ENCODE measurements at places on chromosomes 12 and 14.

GRCh38 chr12:130538343-130539095 lies 177.6 kb downstream of the RIMBP2 start:
- no peak for DNase-seq

DNA sequence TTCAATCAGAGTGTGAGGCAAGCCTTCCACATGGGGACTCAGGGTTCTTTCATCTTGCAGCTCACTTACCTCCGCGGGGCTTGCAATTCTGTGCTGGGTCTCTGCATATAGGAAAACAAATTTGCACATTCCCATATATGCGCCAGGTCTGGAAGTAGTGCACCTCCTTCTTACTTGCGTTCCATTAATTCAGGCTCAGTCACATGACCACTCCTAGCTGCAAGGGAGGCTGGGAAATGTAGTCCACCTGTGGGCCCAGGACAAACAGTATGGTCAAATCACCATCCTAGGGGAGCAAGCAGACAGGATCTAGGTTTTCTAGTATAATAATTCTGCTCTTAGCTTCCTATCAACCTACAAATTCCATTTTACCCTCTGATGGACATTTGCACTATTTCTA lies 160.4 kb downstream of the AACS start:
- no peak for DNase-seq

- no peak for DNase-seq
Measured at GRCh38 chr14:56172571-56172971, 54.4 kb downstream of the PELI2 start.

- DNase-seq = no peak
Measured at GRCh38 chr14:105664691-105665090, 138.3 kb downstream of the TMEM121 start.

- DNase-seq = peak; percentile 60
Measured at GRCh38 chr12:121124402-121125109, 8.1 kb upstream of the P2RX7 start.

- DNase-seq = no peak
Measured at GRCh38 chr12:125148316-125148715, 83.1 kb downstream of the AACS start.

GRCh38 chr12:114679452-114679875 lies 4.5 kb downstream of the TBX3 start:
- no peak for DNase-seq

DNA sequence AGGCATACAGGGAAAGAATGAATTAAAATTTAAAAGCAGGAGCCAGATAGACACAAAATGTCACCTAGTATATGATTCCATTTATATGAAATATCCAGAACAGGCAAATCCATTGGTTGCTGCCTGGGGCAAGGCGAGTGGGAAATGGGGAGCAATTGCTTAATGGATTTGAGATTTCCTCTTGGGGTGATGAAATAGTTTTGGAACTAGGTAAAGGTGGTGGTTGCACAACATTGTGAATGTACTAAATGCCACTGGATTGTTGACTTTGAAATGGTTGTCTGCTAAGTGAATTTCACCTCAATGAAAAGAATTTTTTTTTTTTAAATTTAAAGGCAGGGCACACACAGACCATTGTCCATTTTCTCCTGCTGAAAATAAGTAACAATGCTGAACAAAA lies 61.9 kb downstream of the ABCC9 start:
- no peak for DNase-seq

- no peak for DNase-seq
Measured at GRCh38 chr12:2634471-2634870, 160.3 kb upstream of the FKBP4 start.

DNA sequence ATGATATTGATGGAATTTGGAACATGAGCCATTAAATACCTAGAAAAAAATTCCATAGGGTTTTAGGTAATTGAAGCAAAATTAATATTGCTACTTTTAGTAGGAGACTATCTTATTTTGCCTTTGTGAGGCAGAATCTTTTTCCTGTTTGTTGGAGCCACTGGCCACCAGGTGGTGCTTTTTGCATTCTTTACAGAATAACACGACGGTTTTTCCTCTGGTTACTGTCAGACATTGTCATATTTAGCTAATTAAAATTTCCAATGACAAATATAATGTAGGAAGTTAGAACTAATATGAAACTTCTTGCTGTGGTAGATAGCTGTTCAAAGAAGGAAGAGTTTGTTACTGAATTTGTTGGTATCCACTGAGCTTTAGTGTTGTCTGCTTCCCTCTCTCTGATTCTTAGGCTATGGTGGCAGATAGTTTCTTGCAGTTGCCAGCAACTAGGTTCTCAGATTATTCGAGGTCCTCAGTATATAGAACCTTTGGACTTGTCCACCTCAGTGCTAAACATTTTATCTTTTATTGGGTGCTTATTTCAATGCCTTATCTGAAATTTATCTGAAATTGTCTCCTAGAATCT lies 25.7 kb downstream of the RAB21 start:
- DNase-seq = peak; percentile 29

DNA sequence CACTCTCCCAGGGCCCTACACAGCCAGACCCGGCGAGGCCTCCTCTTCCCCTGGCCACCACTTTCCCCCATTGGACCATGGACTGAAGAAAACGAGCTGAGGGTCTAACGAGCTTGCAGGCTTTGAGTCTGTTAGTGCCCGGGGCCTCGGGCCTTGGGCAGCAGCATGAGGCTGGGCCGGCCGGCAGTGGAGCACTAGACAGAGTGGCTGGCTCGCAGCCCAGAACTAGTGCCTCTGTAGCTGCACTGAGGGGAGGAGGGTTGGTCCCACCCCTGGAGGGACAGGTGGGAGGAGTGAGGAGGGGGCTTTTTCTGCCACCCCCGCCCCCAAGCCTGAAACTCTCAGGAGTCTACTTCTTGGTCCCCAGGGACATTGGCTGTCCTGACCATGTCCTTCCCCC lies 38.7 kb downstream of the SLC6A12 start:
- no peak for DNase-seq

GRCh38 chr12:49086116-49086515 lies 8.5 kb downstream of the DHH start:
- DNase-seq = no peak

DNA sequence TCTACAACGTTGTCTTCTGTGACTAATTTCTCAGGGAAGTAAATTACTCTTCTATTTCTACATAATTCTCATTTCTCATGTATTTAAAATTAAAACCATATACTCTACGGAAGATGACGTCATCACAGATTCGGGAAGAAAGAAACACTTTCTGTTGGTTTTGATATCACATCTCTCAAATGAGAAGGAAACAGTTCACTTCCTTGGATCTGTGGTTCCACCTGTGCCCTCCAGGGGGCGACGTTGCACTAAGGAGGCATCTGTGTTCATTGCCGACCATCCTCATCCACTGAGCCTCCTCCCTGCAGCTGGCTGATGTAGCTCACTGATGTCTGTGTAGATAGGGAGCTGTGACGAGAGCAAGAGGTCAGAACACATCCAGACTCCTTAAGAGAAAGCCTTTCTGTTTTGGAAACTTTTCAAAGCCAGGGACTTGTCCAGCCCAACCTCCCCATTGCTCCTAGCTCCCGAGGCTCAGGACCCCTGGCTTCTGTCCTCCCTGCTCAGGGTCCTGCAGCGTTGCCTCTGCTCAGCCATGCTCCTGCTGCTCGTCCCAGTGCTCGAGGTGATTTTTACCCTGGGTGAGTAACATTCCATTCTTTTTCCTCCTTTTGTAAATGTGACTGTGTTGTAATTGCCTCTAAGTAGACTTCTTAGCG lies 172.7 kb upstream of the OR4E1 start:
- peak; percentile 73 for DNase-seq

DNA sequence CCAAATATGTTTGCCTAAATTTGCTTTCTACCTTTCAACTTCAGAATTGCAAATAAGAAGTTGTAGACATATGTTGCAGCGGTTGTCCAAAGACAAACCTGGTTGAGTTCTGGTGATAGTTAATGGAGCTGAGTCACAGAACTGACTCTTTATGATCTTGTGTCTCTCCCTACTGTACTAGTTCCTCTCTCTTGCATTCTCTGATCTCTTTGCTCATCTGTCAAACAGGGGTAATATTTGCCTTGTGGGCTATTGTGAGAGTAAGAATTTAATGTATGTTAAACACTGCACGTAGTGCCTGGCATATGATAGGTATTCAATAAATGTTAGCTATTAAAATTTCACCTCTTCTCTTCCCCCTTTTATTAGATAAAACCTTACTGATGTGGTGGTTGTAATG lies 283.5 kb upstream of the RGS6 start:
- DNase-seq = no peak

- no peak for DNase-seq
Measured at GRCh38 chr12:19277711-19278110, 148.2 kb downstream of the PLEKHA5 start.

- DNase-seq = no peak
Measured at GRCh38 chr12:111454716-111455447, 49.2 kb downstream of the SH2B3 start.

DNA sequence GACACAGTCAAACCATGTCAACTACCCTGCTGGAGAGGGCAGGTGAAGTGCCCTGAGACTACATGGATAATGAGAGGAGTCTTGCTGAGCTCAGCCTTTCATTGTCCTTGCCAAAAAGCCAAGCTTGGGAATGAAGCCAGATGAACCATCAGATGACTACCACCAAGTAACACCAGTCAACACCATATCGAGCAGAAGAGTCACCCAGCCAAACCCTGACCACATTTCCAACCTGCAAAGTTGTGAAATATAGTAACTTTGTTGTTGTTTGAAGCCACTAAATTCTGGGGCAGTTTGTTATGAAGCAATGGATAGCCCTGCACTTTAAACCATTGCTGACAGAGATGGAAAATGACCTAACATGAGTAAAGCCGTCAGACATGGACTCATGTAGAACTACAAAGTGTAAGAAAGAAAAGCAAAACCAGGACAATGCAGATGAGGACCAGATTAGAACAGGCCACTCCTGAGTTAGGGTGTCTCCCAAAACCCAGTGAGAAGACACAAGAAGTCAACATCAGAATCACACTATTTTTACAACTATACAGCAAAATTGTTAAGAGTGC lies 12.5 kb upstream of the CRADD start:
- no peak for DNase-seq

- DNase-seq = peak; percentile 25
Measured at GRCh38 chr14:51094282-51094821, 553 bp downstream of the TRIM9 start.

DNA sequence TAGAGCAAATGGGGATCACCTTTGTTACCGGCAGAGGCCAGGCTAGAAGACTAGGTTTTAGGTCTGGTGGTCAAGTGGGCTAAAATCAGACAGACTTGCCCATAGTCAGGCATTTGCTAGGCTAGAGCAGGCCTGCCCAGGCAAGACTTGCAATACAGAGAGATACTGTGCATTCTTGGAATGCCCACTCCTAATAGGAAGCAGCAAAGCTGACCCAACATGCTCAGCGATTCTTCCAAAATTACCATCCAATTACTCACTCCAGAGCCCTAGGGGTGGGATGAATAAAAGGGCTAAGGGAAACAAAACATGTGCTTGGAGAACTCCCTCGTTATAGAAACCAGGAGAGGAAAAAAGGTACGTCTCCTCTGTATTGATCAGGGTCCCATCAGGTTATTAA lies 187.8 kb upstream of the AMIGO2 start:
- no peak for DNase-seq

DNA sequence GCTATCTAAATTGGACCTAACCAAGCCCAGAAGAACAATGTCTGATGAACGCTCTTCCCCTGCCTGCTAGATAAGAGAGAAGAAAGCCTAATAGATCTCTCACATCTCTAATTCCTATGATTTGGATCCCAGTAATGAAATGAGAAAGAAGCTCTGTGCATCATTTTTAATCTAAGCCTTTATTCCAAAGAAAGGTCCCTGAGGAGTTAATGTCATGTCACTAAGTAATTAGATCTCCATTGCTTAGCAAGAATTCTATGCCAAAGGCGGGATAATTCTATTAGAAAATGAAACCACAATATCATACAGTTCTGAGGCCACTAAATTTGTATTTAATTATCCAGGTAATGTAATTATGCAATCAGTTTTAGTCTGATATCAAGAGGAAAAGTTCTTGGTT lies 74.2 kb upstream of the TMEM260 start:
- no peak for DNase-seq

DNA sequence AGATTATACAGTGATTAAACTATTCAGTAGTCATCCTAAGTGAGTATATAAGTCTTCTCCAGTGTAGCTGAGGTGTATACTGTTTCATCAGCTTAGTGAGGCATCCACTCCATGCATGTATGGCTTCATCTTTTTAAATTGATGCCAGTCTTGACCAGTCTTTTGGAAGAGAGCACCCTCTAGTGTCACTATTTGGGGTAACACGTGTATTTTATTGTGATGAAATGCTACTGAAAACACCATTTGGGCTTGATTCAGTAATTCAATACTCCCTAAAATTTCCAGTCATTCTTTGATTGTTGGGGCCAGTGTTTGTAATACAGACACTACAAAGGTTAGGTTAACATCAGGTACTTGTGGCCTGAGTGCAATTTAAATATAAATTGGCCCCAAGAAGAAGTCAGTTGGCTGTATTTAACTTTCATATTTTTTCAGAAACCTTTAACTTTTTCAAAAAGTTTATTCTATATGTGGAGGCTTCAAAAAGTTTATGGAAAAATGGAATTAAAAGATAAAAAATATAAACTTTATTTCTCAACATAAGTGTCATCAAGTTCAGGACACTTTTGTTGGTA lies 35.3 kb downstream of the MIPOL1 start:
- DNase-seq = no peak

DNA sequence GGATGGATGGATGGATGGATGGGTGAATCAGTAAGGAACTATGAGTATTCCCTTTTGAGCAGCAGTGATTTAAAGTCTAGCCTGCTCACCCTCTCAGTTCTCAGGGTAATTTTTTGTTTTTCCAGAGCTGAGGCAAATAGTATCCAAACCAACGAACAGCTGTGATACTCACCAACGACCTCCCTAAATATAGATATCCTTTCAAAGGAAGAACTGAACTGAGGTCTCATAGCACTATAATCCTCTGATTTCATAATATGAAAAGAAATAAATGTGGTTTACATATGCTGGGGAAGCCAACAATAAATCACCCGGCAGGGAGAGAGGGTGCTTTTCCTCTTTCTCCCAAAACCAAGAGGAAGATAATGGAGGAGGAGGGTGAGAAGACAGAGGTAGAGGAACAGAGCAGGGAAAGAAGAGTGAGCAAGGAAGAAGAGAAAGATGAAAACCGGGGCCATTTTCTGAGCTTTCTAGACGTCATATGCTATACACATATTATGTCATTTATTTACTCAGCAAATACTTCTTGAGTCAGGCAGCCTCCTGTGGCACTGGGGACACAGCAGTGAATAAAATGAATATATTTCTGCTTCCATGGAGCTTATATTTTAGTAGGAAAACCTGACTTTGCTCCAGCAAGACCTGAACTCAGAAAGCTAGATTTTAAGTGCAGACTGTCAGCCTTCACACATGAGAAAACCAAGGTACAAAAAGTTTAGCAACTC lies 710.7 kb upstream of the TBX3 start:
- DNase-seq = no peak

DNA sequence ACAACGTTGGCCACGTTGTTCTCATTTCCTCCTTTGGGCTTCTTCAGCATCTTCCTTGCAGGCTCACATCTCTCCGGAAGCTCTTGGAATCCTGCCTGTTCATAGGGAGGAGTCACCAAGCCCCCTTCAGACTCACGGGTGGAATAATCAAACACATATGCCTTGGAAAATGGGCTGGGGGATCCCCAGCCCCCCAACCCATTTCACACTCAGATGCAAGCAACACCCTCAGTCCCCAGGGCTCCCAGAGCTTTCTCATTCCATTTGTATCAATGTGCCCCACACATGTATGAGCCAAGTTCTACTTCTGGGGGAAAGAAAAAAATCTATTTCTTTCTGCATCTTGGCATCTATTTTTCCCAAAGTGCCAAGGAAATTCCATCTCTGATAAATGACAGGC lies 33.1 kb downstream of the WSCD2 start:
- no peak for DNase-seq

GRCh38 chr12:97336900-97337751 lies 125.5 kb upstream of the RMST start:
- no peak for DNase-seq
